AML-193 (cell line): ENCODE measurements at places on chromosomes 3 and 15.

- DNase-seq = no peak
Observed at GRCh38 chr3:45506084-45506483, 88.5 kb upstream of the LIMD1 start.

DNA sequence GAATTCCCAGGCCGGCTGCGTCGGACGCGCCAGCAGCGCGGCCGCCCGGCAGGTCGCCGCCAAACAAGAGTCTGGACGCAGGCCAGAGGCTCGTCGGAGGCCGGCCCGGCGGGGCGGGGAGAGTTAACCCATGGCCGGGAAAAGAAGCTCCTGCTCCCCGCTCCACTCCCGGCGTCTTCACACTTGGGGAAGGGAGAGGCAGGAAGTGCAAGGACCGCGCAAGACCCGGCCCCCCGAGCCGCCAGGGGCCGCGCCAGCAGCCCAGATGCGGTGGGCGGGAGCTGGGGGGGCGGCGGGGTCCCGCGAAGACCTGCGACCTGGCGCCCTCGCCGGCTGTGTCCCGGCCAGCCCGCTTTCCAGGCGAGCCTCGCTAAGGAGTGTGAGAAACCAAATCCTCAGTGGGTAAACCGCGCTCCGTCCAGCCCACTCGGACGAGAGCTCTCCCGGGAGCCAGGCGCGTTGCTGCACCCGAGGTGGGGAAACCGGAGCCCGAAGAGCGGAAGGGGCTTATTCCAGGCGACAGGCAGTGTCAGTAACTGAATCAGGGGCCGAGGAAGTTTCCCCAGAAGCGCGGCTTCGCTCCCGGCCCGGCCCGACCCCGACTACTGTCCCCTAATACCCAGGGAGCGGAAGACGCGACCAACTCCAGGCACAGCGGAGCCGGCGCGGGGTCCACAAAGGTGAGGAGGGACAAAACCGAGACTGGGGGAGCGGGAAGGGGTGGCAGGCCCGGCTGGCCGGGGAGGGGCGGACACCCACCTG, 721 bp downstream of the ADAMTS7 start:
- no peak for DNase-seq

GRCh38 chr15:71142780-71143179, 27.5 kb downstream of the THSD4 start:
- DNase-seq = no peak

DNA sequence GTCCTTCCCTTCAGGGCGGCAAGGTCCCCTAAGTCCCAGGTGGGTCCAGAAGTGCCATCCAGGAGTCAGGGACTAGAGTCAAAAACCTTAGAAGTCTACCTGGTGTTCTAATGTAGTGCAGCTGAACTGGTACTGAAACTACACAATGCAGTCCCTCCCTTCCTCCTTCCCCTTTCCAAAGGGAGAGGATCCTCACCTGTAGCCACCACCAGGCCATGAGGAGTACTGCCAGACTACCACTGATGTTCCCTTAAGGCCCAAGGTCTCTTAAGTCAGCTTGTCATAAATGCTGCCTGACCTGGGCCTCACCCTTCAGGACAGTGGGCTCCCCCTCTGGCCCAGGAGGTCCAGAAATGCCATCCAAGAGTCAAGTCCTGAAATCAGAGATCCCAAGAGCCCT, 98.9 kb downstream of the ULK4 start:
- no peak for DNase-seq

GRCh38 chr3:17181413-17181907, 296.7 kb downstream of the PLCL2 start:
- no peak for DNase-seq

- DNase-seq = no peak
Observed at GRCh38 chr3:197519801-197520211, 36.0 kb downstream of the BDH1 start.

DNA sequence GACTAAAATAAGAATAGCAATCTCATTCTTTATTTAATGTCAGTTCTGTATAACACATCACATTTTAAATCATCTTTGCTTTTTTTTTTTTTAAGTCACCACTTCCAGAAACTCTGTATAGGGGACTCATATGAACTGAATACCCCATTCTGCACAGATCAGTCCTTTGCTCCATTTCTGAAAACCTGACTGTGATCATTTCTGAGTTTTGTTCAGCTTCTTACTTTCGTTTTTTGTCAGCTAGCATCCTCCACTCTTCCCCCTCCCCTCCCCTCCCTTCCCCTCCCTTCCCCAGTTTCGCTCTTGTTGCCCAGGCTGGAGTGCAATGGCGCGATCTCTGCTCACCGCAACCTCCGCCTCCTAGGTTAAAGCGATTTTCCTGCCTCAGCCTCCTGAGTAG, 49.8 kb upstream of the SGO1 start:
- DNase-seq = no peak

- DNase-seq = no peak
Observed at GRCh38 chr15:38378161-38378560, 75.8 kb upstream of the FAM98B start.

DNA sequence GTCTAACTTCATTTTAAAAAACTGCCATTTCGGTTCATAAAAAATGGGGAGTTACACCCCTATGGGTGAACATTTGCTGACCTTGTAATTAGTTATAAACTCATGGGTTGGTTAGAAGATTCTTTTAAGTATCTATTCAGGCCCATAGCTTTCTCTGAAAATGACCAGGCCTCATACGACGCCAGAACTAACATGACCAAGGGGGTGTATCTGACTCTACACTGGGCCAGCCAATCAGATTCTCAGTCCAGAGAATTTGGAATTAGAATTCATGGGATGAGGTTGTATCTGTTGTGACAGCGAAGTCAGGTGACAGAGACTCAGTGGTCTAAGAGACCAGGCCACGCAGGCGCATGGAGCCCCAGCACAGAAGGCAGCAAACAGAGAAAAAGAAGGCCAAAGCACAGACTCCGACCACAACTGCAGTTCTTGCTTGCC, 981.4 kb downstream of the FHIT start:
- no peak for DNase-seq

DNA sequence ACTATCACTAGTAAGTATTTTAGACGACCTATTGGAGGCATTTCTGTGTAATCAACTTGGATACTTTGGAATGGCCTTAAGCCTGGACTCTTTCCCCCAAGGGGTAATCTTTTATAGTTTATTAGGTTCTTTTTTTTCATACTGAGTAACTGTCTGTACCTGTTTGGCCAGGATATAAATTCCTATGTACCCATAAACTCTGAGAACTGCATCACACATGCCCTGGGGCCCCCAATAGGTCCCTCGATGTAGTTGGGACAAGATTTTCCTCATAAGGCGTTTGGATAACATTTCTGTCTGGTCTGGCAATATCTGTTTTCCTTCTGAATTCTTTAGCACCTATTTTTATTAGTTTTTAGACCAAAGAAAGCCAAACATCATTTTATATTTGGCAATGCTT, 86.4 kb upstream of the WNT7A start:
- DNase-seq = no peak

GRCh38 chr15:99105514-99106341, 848 bp downstream of the SYNM start:
- no peak for DNase-seq

DNA sequence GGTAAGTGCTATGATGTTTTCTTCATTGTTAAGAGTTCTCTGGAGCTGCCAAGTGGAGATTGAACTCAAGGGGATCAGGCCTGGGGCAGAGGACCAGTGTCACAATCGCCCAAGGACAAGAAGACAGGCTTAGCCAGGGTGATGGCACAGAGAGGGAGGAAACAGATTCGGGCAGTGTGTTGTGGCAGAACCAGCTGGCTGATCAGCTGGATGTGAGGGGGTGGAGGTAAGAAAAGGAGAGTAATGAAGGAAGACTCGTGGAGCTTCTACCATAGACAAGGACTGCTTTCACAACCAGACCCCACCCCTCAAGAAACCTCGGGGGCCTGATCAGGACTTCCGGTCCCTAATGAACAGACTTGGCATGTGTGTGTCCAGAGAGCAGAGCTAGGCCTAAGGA, 60.9 kb upstream of the LINGO1 start:
- DNase-seq = no peak

DNA sequence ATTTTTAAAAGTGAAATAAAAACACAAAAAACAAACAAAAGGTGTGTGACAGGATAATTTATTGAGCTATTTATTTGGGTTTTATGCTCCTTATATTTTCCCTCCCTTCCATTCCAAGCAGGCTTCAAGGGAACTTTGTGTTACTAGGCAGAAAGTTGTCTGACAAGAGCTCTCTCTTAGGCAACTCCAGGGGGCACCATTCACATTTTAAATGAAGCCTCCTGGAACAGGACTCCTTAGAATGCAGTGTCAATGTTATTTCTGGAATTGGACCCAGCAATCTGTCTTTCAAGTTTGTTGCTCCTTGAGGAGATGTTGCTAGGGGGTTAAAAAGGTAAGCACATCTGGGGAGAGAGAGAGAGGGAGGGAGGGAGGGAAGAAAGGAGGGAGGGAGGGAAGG, 5.4 kb upstream of the RFX7 start:
- peak; percentile 68 for DNase-seq

DNA sequence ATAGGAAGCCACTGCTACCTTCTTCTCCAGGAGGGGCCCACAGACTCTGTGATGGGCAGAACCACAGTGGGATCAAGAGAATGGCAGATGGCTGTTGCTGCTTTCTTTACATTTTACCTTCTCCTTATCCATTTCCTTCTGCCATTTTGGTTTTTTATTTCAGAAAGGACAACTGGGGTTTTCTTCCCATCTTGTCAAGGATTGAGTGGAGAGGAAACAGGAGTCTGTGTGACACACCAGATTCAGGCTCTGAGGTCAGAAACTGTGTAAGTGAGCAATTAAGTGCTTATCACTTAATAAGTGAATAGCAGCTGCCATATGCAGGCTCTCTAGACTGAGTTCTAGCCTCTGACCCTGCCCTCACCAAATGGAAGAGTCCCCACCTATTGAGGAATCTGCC, 47.3 kb downstream of the ITGB5 start:
- no peak for DNase-seq

DNA sequence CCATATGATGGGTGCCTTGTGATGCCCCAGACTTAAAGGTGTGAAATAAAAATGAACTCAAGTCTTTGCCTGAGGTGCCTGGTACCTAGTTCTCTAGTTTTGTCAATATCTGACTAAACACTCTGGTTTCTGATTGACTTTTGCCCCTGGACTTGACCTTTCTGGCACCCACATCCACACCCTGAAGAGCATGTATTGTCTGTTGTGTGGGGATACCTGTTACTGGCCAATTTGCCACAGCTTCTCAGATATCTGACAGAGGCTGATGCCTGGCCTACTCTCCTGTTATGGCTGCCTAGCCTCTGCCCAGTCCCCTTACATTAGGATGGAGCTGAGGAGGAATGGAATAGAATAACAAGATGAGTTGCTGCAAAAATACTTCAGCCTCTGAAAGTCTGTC, 3.6 kb downstream of the ZBTB38 start:
- no peak for DNase-seq

DNA sequence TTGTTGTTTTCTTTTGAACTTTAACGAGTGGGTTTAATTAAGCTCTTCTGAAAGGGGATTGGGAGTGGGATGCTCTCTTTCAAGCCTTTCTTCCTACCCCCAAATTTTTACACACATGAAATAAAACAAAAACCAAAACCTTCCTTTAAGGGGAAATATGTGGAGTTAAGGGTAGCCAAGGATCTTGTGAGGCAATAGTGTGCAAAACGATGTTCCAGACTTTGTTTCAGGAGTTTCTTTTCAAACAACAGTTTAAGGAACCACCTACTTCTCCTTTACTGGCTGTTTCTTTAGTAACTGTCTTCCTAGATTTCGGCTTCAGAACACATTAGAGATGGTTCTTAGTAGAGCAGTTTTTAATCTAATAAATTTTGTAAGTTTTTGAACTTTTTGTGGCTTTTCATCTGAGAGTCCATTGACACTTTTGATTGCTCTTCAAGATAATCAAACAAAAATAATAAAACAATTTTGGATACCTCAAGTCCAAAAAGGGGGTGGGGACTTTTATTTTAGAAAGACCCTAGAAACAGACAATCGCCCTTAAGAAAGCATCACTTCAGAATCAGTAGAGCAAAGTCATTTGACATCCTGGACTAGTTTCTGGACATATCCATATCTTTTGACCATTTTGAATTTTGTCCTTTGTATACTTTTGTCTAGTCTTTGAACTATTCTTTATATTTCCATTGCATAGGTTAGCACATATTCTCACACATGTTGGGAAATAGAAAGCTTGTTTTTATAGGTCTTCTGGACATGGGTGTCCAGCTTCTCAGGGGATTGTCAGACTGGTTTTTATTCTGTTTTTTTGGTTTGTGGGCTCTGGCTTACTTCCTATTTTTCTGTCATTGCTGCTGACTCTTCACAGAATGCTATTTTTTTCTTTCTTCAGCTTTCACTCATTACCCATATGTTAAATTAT, 6.0 kb downstream of the DIPK2A start:
- peak; percentile 87 for DNase-seq
